ENCODE measurements at places on chromosomes 16 and 17.

DNA sequence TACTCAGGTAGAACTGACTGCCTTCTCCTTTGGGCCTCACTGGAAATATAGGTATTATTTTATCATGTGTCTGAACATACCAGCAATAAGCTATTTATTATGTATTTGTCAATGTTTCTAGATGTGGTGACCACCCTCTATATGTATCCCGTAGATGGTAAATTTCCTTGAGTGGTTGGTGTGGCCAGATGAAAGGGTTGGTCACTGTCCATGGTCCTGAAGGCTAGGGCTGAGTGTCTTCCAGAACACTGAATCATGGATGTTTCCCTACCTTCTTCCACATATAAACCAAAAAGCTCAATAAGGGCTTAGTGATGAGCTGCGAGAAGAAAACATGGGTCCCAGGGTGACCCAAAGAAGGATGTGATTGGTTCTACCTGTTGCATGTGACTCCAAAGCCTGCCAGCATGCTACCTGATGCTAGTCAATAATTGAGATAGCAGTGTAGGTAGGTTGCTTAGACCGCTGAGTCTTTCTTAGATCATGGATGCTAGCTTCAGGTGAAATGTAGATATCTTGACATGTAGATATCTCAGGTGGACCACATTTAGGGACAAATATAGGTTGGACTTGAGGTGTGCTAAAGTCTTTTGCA is 150.3 kb downstream of the ASIC2 start:
- DNase-seq, result no peak

- DNase-seq, result no peak
Observed at GRCh38 chr17:45948498-45948880, 50.6 kb upstream of the STH start.

DNA sequence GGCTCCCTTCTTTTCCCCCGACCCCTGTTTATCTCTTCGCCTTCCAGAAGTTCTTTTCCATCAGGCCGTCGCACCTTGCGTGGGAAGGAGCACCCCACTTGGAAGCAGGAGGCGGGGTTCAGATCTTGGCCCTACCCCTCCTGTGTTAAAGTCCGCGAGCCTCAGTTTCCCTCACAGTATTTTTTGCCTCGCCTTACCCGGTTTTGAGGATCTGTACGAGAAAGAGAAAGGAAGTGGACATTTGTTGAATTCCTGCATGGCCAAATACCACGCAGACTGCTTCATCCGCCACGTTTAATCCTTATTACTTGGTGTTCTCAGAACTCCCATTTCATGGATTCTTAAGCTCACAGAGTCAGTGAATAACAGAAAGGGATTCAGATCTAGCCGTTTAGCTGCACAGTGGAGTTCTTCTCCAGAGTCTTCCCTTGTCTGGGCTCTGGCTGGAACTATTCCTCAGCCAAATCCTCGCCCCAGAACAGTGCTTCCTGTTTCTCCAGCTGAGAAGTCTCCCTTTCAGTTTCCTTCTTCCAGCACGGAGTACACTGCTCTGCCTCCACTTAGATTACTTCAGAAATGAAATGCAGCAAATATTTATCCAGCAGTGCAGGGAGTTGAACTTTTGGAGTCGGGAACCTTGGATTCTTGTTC is 590 bp downstream of the TMEM219 start:
- DNase-seq, result no peak

DNA sequence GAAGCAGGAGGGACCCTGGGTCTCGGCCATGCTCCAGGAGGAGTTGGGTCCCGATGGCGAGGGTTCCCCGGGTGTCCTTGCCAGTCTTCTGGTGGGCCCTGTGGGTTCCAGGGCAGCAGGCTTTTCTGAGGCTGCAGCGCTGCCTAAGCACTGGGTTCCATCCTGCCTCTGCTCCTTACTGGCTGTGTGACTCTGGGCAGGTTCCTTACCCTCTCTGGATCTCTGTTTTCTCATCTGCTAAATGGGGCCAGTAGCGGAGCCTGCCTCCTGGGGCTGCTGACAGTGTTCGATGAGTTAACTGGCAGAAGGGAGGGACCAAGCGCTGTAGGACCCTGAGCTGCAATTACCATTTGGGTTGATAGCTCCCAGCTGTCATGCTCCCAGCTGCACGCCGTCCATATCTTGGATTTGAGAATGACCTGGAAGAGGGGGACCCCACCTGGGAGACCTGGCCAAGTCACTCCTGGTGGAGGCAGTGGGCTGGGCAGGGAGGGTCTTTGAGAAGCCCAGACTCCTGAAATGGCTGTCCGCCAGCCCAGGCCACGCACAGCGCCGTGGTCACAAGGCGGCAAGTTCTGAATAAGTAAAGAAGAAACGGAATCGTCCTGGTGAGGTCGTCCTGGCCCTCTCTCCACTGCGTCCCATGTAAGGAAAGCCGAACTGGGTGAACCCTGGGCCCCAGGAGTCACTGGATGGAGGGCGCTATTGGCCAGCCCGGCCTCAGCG is 47.2 kb upstream of the GSE1 start:
- DNase-seq, result no peak

GRCh38 chr16:20397468-20398074 is 7.0 kb downstream of the PDILT start:
- DNase-seq, result no peak

GRCh38 chr16:58452640-58453039 is 47.3 kb upstream of the NDRG4 start:
- no peak for DNase-seq

DNA sequence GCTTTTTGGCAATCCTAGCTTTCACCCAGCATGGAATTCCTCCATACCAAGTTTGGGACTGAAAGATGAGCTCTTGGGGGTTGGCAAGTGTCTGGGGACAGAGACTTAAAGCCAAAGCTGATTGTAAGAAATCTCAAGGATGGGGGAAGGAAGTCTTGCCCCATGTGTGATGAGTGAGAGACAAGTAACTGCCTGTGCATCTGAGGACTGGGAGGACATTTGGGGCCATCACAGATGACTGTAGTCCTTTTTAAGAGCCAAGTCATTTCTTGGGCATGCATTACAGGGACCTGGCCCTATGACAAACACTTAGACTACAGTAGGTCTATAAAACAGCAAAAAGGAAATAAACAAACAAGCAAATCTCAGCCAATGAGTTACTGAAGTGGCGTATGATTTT is 36.3 kb upstream of the CCL2 start:
- no peak for DNase-seq

GRCh38 chr17:27430882-27431491 is 25.3 kb upstream of the KSR1 start:
- DNase-seq, result no peak

GRCh38 chr17:36578671-36579070 is 13.0 kb upstream of the DHRS11 start:
- no peak for DNase-seq

DNA sequence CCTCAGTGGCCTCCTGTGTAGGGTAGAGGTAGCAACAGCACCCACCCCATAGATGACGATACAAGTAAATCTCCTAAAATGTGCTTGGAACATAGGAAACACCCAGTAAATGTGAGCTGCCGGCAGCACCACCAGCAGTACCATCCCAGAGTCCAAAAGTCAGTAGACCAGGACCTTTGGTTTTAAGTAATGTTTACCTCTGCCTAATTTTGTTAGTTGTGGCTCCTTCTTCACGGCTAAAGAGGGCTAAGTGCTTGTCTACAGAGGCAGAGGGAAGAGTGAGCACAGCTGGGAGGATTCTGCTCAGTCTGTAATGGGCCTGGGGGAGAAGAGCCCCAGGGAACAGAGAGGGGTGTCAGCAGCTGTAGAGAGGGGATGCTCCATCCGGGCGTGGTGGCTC is 91.3 kb upstream of the FBXO47 start:
- no peak for DNase-seq

- DNase-seq, result no peak
Observed at GRCh38 chr16:64132759-64133361, 989.0 kb downstream of the CDH11 start.

GRCh38 chr16:9681508-9681907 is 500.7 kb downstream of the GRIN2A start:
- no peak for DNase-seq

DNA sequence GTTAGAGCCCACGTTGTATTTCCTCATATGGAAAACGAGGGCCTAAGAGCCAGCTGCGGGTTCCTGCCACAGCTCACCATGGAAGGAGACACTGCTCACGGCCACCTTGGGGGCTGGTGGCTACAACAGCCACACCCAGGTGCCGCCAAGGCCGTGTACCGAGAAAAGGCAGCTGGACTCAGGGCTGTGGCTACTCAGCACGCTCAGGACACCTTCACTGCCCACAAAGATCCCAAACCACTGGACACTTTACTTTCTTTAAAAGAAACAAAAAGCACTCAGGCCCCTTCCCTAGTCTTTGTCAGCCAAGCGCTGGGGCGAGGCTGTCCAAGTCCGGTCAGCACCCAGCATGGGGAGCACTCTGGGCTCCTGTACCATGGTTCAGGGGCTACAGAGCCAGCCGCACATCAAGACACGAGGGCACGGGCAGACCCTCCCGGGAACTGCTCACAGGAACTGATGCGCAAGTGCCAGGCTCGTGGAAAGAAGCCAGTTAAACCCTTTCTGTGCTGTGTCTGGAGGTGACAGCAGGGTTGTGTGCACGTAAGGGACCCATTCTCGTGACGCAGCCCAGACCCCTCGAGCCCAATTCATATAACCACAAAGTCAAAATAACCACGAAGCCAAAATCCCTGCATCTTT is 18.5 kb downstream of the SLC16A3 start:
- DNase-seq, result no peak

- DNase-seq, result no peak
Observed at GRCh38 chr17:55334285-55334684, 69.5 kb downstream of the HLF start.
